Upper lobe of left lung (tissue), 6 donors: ENCODE measurements at places on chromosomes 5 and 9. TPM values are rescaled to one million over a fixed set of nuclear protein-coding genes. Genes with fewer than 3 reads are reported as not detected.

Gene SPATA31E1
- not detected for total RNA-seq

Gene IRX1
- 35.1 TPM for total RNA-seq

Gene GPR151
- not detected for total RNA-seq

Gene ITK
- total RNA-seq, result 5.0 TPM

Gene STOM
- total RNA-seq, result 96.4 TPM

Gene CNTLN
- 5.5 TPM for total RNA-seq

Gene FYB1
- total RNA-seq, result 31.0 TPM

Gene HRH2
- 6.8 TPM for total RNA-seq

DNA sequence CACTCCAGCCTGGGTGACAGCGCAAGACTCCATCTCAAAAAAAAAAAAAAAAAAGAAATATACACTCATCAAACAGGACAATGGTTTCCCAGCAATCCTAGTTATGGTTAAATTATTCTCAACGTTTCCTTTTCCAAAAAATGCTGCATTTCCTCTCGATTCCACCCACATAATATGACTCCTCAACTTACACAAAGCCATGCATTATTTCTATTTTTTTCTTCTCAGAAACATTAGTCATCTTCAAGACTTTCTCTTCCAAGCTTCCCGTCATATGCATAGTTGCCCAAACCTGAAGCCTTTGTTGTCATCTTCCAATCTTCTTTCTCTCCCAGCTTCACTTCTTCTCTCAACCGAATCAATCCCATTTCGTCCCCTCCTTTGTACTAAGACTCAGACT, 61.4 kb upstream of the RANBP6 start:
- H3K4me3 ChIP-seq, result no peak overlapping the region
- no peak for DNase-seq
- no peak overlapping the region for H3K27ac ChIP-seq
- no peaks in the 10 kb centered on the region for H3K4me1 ChIP-seq
- no peaks in the 10 kb centered on the region for H3K36me3 ChIP-seq

- no peaks in the 10 kb centered on the region for H3K4me1 ChIP-seq
- no peak for DNase-seq
- H3K36me3 ChIP-seq, result no peaks in the 10 kb centered on the region
- H3K27ac ChIP-seq, result no peak overlapping the region
- H3K4me3 ChIP-seq, result no peak overlapping the region
- no peaks in the 10 kb centered on the region for H3K27me3 ChIP-seq
Measured at GRCh38 chr5:115393239-115393638, 96.8 kb upstream of the CCDC112 start.

DNA sequence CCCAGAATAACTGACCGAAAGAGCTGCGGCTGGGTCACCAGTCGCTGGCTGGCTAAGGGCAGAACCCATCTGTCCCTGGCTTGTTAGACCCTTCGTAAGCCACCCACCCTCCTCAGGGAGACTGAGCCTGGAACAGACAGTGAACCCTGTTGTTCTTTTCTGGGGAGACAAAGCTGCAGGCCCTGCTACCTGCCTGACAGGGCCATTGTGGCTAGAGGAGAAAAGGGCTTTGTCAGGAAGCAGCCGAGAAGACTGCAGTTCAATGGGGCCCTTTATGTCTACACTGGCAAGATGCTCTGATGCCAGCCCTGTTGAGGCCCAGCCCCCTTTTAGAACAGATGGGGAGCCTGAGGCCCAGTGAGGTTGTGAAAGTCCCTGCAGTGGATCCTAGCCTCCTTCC, 3.7 kb upstream of the NIPAL4 start:
- no peak overlapping the region for H3K4me3 ChIP-seq
- H3K36me3 ChIP-seq, result no peaks in the 10 kb centered on the region
- DNase-seq, result no peak
- H3K27me3 ChIP-seq, result peaks cover 9% of the 10 kb centered on the region
- H3K27ac ChIP-seq, result no peak overlapping the region

GRCh38 chr5:108997720-108998119, 250.0 kb downstream of the FER start:
- H3K4me1 ChIP-seq, result no peaks in the 10 kb centered on the region
- no peak overlapping the region for H3K4me3 ChIP-seq
- DNase-seq, result no peak
- no peak overlapping the region for H3K27ac ChIP-seq
- no peaks in the 10 kb centered on the region for H3K27me3 ChIP-seq

GRCh38 chr5:62652225-62652624, 73.6 kb downstream of the LRRC70 start:
- H3K27me3 ChIP-seq, result no peaks in the 10 kb centered on the region
- no peak overlapping the region for H3K27ac ChIP-seq
- DNase-seq, result no peak

- no peaks in the 10 kb centered on the region for H3K27me3 ChIP-seq
- no peak for DNase-seq
- no peaks in the 10 kb centered on the region for H3K4me1 ChIP-seq
- no peaks in the 10 kb centered on the region for H3K36me3 ChIP-seq
Measured at GRCh38 chr5:45508135-45508534, 188.0 kb downstream of the HCN1 start.

DNA sequence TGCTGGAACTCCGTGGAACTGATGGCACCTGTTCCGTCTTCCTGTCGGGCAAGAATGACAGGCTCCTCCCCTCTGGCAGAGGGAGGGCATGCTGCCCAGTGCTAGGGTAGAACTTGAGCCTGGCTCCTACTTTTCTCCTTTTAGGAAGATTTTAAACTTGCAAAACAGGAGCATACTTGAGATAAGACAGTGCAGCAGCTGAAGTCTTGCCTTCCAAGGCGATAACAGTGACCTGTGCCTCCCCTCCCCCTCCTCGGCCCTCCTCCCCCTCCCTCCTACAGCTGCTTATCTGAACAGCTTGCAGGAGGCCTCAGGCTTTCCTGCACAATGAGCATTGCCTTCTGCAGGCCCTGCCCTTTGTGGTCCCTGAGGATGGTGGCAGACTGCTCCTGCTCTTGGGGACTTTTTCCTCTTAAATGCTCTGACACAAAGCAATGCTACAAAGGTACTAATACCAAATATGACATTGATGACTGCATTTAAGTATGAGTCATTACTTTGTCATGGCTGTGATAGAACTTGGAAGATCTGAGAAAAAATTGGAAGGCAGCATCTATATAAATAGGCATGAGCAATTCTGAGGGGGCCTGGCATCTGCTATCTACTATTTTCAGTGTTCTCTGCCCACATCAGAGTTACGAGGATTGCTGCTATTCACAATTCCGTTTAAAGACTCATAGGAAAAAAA, 2.0 kb downstream of the GADD45G start:
- DNase-seq, result no peak
- no peaks in the 10 kb centered on the region for H3K27me3 ChIP-seq
- H3K27ac ChIP-seq, result peak overlapping the region; percentile 97
- H3K4me3 ChIP-seq, result peak overlapping the region; percentile 91

- peaks cover 41% of the 10 kb centered on the region for H3K36me3 ChIP-seq
- H3K4me3 ChIP-seq, result no peak overlapping the region
- H3K27ac ChIP-seq, result no peak overlapping the region
- no peak for DNase-seq
Measured at GRCh38 chr5:57244331-57244730, 70.5 kb downstream of the GPBP1 start.

GRCh38 chr9:87259543-87260518, 237.8 kb upstream of the DAPK1 start:
- no peaks in the 10 kb centered on the region for H3K27me3 ChIP-seq
- no peak overlapping the region for H3K27ac ChIP-seq

- DNase-seq, result no peak
- H3K4me1 ChIP-seq, result peaks cover 42% of the 10 kb centered on the region
Measured at GRCh38 chr9:127531676-127532075, 80.4 kb downstream of the LRSAM1 start.

- no peaks in the 10 kb centered on the region for H3K36me3 ChIP-seq
- H3K4me3 ChIP-seq, result no peak overlapping the region
- no peak for DNase-seq
- H3K27ac ChIP-seq, result no peak overlapping the region
- no peaks in the 10 kb centered on the region for H3K27me3 ChIP-seq
Measured at GRCh38 chr5:22900801-22901310, 47.7 kb upstream of the CDH12 start.

DNA sequence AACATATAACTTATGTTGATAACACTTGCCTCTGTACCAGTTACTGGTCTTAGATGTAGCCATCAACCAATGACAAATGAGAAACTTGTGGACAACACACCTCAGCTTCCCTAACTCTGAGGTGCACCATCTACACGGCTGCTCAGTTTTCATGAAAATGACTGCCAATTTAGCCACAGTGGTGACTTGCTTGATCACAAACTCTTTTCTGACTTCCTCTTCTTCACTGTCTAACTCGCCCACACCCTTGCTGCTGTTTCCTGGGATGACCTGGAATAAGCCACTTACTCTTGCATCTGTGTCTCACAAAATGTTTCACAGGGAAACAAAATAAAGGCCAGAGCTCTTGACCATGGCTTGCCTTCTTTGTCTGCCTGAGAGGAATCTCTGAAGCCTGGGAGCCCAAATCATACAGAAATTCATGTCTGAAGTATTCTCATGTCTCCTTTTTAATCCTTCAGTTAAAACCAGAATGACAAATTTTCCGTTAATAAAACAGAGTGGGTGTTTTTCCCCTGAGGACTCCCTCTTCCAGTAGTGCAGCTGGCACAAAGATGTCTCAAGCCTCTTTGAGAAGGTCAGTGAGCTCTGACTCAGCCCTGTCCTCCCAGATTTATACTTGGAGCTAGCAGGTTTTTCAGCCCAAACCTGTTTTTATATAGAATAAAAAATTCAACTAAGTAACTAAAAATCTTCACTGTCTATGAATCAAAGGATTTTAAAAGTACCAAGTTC, 126.5 kb upstream of the PAM start:
- no peaks in the 10 kb centered on the region for H3K36me3 ChIP-seq
- no peaks in the 10 kb centered on the region for H3K27me3 ChIP-seq
- H3K27ac ChIP-seq, result no peak overlapping the region
- no peak for DNase-seq

DNA sequence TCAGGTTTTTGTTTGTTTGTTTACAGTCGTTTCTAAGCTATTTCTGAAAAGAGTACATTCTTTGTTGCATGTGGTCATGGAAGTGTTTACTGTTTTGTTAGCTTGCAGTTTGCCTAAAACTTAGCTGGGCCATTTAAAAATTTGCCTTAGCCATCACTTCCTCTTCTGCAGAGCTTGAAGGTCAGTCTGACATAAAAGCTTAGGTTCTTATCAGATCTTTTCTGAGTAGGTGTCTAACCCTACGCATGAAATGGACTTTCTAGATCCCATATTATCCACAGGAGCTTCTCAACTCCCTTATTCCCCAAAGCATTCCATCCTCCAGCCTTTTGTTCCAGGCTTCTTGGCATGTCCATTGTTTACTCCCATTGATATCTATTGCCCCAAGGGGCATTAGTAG, 90.3 kb downstream of the AP3B1 start:
- H3K27ac ChIP-seq, result no peak overlapping the region
- no peaks in the 10 kb centered on the region for H3K27me3 ChIP-seq
- DNase-seq, result no peak
- H3K4me1 ChIP-seq, result no peaks in the 10 kb centered on the region
- H3K4me3 ChIP-seq, result no peak overlapping the region

DNA sequence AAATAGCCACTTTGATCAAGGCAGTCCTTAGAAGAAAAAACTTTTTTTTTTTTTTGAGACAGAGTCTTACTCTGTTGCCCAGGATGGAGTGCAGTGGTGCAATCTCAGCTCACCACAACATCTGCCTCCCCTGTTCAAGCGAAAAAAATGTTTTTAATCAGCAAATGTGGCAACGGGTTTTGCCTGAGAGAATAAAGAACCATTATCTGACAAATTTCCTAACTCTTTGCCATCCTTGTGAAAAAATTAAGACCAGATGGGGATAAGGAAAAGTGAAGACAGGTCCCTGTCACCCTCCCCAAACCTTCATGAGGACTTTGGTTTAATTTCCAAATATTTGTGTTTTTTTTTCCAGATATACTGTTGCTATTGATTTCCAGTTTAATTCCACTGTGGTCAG, 107.3 kb upstream of the SPOCK1 start:
- no peak for DNase-seq
- no peaks in the 10 kb centered on the region for H3K36me3 ChIP-seq
- H3K27ac ChIP-seq, result no peak overlapping the region
- no peaks in the 10 kb centered on the region for H3K27me3 ChIP-seq
- no peaks in the 10 kb centered on the region for H3K4me1 ChIP-seq

- DNase-seq, result no peak
- no peak overlapping the region for H3K27ac ChIP-seq
- no peaks in the 10 kb centered on the region for H3K4me1 ChIP-seq
- no peak overlapping the region for H3K4me3 ChIP-seq
- H3K27me3 ChIP-seq, result no peaks in the 10 kb centered on the region
Measured at GRCh38 chr9:1267141-1267570, 217.0 kb downstream of the DMRT2 start.

DNA sequence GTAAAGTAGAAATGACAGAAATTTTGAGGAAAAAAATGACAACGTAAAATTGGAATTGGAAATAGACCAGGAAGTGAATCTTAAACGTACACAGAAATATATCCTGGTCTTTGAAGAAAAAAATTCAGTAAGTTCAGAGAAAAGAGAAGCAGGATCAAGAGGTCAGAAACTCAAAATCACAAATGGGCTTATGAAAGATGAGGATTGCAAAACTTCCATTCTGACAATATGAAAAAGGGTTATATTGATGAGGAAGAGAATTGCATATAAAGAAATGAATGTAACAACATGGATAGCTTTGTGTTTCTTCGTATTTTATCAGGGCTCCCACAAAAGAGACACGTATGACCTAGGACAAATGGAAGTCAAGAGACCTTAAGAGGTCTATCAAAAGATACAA, 58.1 kb downstream of the OXCT1 start:
- no peak overlapping the region for H3K27ac ChIP-seq
- H3K4me3 ChIP-seq, result no peak overlapping the region
- H3K4me1 ChIP-seq, result no peaks in the 10 kb centered on the region
- H3K27me3 ChIP-seq, result no peaks in the 10 kb centered on the region

DNA sequence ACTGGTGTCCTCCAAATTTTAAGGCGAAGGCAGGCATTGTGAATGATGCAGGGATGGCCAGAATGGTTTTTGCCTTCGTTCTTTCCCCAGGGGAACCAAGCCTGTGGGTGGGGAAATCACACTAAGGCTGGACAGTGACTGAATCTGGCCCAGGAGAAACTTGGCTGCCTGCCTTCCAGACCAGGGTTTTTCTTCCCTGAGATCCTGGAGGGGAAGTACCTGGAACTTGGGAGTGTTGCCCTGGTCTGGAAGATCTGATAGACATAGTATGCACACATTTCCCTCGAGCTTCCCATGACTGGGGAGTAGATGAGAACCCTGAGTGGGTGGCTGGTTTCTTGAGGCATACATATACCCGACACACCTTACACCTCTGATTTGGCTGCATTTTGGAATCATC, 664 bp upstream of the IL11RA start:
- no peak overlapping the region for H3K4me3 ChIP-seq
- peak overlapping the region; percentile 63 for H3K27ac ChIP-seq
- peaks cover 54% of the 10 kb centered on the region for H3K4me1 ChIP-seq
- no peak for DNase-seq
- H3K27me3 ChIP-seq, result no peaks in the 10 kb centered on the region
